GM20000 (cell line): ENCODE measurements at places on chromosomes 5 and 9.

GRCh38 chr5:26143259-26143658 is 895.1 kb downstream of the CDH9 start:
- DNase-seq = no peak

DNA sequence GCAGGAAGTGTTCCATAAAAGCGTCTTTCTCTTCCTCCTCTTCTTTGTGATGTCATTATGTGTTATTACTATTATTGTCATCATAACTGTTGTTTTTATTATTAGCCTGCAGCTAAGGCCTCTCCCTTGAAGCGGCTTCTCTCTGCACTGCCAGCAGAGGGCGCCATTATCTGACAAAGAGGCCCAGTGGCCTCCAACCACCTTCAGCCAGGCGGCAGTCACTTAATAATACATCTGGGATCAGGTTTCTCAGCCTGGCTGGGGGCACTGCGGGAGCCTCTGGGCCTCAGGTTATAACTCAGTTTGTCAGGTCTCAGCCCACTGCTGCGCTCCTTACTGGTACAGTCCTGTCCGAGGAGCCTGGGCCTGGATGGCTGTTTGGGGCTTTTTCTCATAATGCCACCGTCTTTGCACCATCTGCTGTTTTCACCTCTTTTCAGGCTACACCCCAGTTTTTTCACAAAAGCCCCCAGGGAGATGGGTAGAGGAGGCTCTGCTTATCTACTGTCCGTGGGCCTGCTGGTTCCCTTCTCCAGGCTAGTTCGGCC is 281.9 kb downstream of the NSG2 start:
- peak; percentile 70 for DNase-seq

DNA sequence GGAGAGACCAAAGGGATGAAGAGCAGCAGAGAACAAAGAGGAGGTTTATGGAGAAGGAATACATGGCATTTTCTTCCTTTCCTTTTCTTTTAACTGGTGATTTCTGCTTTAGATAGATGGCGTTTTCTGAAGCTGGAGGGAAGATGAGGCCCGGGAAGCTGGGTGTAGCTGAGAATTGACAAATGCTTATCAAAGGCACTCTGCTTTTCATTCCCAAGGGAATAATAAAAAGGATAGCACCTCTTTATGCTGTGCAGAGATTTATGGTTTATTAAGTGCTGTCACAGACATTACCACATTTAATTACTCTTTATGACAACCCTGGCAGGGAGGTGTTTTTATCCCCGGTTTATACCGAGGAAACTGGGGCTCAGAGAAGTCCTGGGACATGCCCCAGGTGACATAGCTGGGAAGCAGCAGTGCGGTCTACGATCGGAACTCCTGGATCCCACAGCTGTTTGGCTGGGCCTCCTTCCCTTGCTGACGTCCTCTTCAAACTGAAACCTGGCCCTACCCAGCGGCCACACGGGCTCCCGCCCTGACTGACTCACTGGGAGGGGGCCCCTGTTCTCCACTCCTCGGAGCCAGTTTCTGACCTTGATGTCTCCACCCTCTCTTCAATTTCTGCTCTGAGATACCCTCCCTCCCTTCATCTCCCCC is 8.2 kb upstream of the EPB41L4B start:
- DNase-seq = no peak

DNA sequence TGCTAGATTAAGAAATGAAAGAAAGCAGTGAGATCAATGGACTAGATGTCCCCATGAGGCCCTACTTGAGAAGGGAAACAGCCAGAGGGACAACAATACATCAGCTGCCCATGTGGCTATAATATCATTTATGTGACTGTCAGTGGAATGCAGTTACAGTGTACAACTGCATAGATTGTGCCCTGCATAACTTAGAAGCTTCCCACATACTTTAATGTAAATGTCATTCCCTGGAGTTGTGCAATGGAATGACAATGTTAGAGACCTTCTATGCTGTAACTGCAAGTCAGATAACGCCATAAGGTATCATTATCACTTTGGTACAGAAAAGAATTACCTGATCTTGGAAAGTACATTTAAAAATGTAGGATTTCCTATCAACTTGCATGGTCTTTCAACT is 67.4 kb downstream of the FBN2 start:
- no peak for DNase-seq

DNA sequence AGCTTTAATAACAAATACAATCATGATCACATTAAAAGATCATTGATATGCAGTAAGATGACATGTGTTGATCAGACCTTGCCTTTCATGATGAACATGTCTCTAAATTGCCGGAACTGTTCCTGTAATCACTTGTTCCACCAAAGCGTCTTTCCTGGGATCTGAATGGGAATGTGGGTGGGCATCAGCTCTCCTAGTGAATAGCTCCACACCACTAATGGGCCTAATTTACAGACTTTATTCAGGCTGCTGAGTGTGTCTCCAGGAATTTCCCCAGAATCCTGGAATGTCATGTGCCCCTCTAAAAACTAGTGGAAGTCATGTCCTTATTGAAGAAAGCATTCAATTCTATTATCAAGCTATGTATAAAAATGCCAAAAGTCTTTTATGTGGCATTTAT is 765.1 kb upstream of the CTNND2 start:
- DNase-seq = no peak

- peak; percentile 70 for DNase-seq
Measured at GRCh38 chr5:76547242-76547890, 75.8 kb downstream of the F2RL2 start.

- no peak for DNase-seq
Measured at GRCh38 chr5:80181618-80182211, 74.1 kb downstream of the SERINC5 start.
